ENCODE measurements at places on chromosomes 2 and 18.
A peak's percentile ranks its signal among the peaks of the same experiment; 100 is the strongest.

DNA sequence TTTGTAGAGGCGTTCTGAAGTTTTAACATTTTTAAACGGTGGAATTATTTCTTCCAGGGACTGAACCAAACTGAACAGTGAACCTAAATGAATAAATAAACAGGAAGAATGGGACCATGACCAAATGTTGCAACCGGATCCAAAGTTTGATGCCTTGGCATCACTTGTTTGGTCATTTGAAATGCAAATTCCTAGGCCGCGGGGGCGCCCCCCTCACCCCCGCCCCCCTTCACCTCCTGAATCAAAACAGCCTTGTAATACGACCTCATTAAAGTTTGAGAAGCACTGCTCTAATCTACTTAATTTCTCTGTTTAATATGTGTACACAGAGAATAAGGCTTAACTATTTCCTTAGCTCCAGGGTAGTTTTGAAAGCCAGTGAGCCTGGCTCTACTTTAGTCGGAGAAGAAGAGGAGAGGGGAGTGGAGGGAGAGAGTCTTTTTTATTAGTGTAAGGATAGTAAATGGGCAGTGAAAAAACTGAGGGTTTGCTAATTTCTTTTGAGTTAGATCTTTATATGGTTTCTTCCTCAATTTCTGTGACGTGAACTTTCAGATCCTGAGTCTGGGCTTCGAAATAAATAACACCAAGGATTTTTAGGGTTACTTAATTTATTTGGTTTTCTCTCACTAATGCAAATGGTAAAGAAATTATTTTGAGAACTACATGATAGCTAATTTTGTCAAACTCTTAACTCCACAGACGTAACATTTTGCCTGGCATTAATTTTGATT lies 5.7 kb downstream of the C2orf80 start:
- DNase-seq: peak; percentile 5

DNA sequence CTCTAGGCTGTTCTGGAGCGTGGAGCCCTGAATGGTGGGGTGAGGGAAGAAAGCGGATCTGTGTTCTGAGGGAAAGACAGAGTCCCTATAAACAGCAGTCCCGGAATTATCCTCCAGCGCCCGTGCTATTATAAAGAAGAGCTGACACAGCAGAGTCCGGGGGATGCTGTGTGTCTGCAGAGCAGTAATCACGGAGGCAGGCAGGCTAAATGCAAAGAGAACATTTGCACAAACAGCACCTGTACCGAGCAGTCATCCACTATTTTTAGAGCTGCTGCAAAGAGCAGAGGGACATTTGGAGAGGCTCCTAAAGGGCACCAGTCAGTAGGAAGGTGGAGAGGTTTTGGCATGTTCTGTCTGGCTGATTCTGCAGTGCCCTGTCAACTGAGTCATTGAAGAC lies 293.8 kb upstream of the SLC14A2 start:
- no peak for DNase-seq

- DNase-seq: no peak
These were observed 179.4 kb downstream of the TXNL1 start for GRCh38 chr18:56458770-56459712.

- peak; percentile 25 for DNase-seq
These were observed 16.2 kb upstream of the MREG start for GRCh38 chr2:216029416-216030129.

DNA sequence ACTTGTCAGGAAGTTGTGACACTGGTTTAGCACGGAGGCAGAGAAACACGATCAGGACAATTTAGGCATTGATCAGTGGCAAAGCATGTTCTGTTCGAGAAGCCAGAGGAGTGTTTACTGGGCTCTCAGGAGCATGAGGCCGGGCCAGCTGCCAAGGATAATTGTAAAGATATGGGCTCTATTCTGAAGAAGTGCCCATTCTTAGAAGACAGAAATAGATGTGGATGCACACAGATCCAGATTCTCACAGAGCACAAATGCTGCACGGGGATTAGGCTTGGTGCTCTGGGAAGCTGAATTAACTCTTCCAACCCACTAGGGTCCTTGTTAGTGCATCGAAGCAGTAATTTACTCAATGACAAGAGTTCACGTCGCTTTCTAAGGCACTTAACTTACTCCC lies 16.2 kb downstream of the AFF3 start:
- peak; percentile 42 for DNase-seq

- no peak for DNase-seq
These were observed 48.7 kb upstream of the FZD7 start for GRCh38 chr2:201984800-201985525.

- no peak for DNase-seq
These were observed 30.0 kb downstream of the MYO7B start for GRCh38 chr2:127565261-127566138.

- DNase-seq: no peak
These were observed 273.9 kb downstream of the MBD2 start for GRCh38 chr18:53950545-53950944.

DNA sequence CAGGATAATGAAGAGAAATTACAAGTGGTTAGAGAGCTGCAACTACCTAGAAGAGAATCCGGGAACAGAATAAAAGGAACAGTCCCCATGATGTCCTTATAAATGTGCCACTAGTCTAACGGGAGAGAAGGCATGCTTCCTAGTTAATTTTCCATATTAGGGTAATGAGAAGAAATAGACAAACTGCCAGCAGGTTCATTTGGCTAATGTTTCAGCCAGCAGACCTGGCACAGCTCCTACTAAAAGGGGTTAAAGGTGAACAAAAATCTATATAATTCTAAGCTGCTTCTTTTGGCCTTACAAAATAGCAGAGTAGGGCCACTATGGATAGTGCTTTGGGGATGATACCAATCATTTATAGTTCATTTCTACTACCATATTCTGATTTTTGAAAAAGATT lies 845.3 kb upstream of the GCFC2 start:
- no peak for DNase-seq

GRCh38 chr2:183250472-183250871 lies 126.2 kb downstream of the NUP35 start:
- no peak for DNase-seq

DNA sequence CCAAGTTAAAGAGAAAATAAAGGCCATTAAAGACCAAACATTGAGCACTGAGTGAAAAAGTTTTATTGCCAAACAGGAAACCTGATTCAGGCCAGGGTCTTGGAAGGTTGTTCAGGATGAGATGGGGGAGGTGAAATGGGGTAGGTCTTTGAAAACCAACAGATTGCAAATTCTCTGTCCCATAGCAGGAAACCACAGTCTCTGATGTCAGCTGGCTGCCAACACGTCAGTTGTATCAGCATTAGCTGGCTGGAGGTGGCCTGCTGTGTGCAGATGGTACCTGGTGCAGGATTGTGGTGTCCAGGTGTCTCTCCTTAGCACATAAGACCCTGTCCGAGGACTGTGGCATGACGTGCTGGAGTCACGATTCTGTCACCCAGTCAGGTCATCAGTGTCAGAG lies 106.3 kb downstream of the MSH2 start:
- DNase-seq: no peak

DNA sequence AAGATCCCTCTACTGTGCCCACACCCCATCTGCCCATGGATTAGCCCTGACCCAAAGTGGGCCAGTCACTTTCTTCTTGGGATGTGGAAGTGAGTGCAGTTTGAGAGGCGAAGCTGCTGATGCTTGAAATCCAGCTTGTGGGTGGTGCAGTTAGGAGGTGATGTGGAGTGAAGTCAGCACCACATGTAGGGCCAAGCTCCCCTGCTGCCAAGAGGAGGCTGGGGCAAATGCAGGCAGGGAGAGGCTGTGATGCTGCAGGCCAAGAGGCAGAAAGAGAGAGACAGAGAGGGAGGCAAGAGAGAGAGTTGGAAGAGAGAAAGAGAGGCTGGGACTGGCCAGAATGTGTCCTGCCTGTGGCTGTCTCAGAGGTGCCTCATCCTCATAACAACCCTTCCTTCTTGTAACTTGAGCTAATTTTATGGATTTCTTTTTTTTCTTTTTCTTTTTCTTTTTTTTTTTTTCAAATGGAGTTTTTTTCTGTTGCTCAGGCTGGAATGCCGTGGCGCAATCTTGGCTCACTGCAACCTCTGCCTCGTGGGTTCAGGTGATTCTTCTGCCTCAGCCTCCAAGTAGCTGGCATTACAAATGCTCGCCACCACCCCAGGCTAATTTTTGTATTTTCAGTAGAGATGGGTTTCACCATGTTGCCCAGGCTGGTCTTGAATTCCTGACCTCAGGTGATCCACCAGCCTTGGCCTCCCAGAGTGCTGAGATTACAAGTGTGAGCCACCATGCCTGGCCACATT lies 35.3 kb upstream of the CAB39 start:
- DNase-seq: peak; percentile 21

DNA sequence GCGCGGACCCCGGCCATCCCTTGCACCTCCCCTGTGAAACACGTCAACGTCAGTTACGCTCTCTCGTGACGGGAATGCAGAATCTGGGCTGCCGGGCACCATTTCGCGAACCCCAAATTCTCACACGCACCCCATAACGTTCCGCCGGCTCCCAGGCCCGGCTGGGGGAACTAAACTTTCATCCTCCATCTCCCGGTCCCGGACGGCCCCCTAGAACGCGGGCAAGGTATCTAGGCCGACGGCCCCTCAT lies 544 bp downstream of the DNAJC27 start:
- no peak for DNase-seq

DNA sequence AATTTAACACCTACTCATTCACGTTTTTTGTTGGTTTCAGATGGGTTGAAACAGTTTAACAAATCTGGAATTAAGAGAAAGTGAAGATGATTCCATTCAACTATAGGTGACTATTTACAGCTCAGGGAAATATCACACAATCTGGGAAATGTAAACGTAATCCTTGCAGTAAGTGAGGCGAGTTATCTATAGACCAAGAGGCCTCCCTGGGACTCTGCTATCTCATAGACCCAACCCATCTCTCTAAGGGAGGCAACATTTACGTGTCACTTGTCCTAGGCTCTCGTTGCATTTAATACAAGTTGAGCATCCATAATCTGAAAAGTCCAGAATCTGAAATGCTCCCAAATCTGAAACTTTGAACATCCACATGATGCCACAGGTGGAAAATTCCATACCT lies 2.0 kb upstream of the MOB4 start:
- no peak for DNase-seq

DNA sequence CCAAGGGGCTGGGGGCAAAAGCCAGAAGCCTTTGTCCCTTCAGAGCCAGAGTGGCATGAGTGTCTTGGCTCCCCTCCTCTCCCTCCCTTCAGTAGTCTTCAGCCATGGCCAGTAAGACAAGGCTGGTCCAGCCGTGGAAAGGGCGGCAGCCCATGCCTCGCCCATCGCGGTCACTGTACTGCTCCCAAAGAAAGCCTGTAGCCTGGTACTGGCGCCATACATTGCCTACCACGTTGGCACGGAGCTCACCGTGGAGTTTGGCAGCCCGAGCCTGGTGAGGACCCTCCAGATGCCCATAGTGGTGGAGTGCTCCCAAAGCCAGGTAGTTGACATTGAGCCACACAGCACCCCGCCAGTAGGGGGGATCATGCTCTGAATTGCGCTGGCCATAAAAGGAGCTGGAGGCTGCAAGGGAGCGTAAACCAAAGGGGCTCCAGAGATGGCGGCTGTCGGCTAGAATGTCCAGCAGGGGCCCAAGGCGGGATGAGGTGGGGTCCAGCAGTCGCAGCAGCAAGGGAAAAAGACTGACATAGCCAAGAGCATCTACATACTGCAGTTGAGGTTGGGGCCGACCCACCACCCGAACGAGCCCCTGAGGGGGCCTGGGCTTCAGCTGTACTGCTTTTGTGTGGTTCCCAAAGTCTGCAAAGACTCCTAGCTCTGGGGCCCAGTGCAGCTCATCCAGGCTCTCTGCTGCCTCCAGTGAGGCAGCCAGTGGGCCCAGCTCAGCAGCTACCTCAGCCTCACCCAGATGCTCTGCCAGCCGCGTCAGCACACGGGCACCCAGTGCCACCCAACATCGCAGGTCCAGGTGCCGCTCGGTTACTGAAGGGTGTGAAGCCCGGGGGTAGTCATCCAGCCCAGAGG lies 3.2 kb downstream of the WBP1 start:
- DNase-seq: no peak

- peak; percentile 31 for DNase-seq
These were observed 102.0 kb downstream of the ARHGAP15 start for GRCh38 chr2:143231254-143231645.

GRCh38 chr2:5598156-5598555 lies 94.0 kb upstream of the SOX11 start:
- no peak for DNase-seq

- DNase-seq: peak; percentile 41
These were observed 42.6 kb downstream of the ARHGAP15 start for GRCh38 chr2:143171817-143172216.

GRCh38 chr2:101690547-101691152 lies 6.9 kb upstream of the MAP4K4 start:
- DNase-seq: no peak

GRCh38 chr2:129737660-129738527 lies 241.6 kb upstream of the RAB6C start:
- no peak for DNase-seq

Data from adipocyte (in vitro differentiated cells).